Spinal cord (tissue), 10 donors: ENCODE measurements at places on chromosomes 11 and 22.
A peak's percentile ranks its signal among the peaks of the same experiment; 100 is the strongest.

- no peak for DNase-seq
Measured at GRCh38 chr11:44324749-44325525, 15.0 kb upstream of the ALX4 start.

- DNase-seq: no peak
Measured at GRCh38 chr22:24271386-24271854, 789 bp downstream of the SPECC1L start.

- no peak for DNase-seq
Measured at GRCh38 chr11:86807360-86807759, 7.0 kb downstream of the PRSS23 start.

- DNase-seq: no peak
Measured at GRCh38 chr11:134581966-134582769, 170.1 kb upstream of the B3GAT1 start.

- DNase-seq: peak; percentile 88
Measured at GRCh38 chr11:62508336-62509058, 38.1 kb downstream of the AHNAK start.
